Gastroesophageal sphincter (tissue), 4 donors: ENCODE measurements at places on chromosomes 16 and 17. TPM values are rescaled to one million over a fixed set of nuclear protein-coding genes. Genes with fewer than 3 reads are reported as not detected.

SEPTIN12 gene
- total RNA-seq: not detected

TNFRSF13B gene
- not detected for total RNA-seq

HBA2 gene
- total RNA-seq: 72.6 TPM

LRRC45 gene
- total RNA-seq: 14.9 TPM

SHCBP1 gene
- 4.1 TPM for total RNA-seq

ABI3 gene
- total RNA-seq: 4.8 TPM

CLEC18A gene
- total RNA-seq: 1.9 TPM

TSNAXIP1 gene
- 0.89 TPM for total RNA-seq

OTOP2 gene
- not detected for total RNA-seq

CACNG3 gene
- total RNA-seq: not detected

ADCY7 gene
- total RNA-seq: 23.5 TPM

MEAK7 gene
- 30.5 TPM for total RNA-seq

GFAP gene
- 3.8 TPM for total RNA-seq

PRCD gene
- 11.2 TPM for total RNA-seq

ITGAL gene
- 0.94 TPM for total RNA-seq

LYRM1 gene
- 61.6 TPM for total RNA-seq

C1QTNF1 gene
- 50.8 TPM for total RNA-seq

ANKFN1 gene
- total RNA-seq: 1.4 TPM

BCAR1 gene
- total RNA-seq: 37.1 TPM

TBX21 gene
- total RNA-seq: 0.94 TPM

SMTNL2 gene
- total RNA-seq: 2.0 TPM

ASGR1 gene
- total RNA-seq: not detected

CSH1 gene
- not detected for total RNA-seq

PIPOX gene
- total RNA-seq: 0.52 TPM

CD79B gene
- not detected for total RNA-seq

DPEP2 gene
- total RNA-seq: 3.0 TPM

P2RX1 gene
- total RNA-seq: 1.6 TPM

NLE1 gene
- total RNA-seq: 7.6 TPM

DLX4 gene
- not detected for total RNA-seq

TPSG1 gene
- total RNA-seq: 0.31 TPM

LSM12 gene
- 41.1 TPM for total RNA-seq
